Forelimb muscle (tissue), 1 donor: ENCODE measurements at places on chromosomes 5 and 9. TPM values are rescaled to one million over a fixed set of nuclear protein-coding genes. Genes with fewer than 3 reads are reported as not detected.

DNA sequence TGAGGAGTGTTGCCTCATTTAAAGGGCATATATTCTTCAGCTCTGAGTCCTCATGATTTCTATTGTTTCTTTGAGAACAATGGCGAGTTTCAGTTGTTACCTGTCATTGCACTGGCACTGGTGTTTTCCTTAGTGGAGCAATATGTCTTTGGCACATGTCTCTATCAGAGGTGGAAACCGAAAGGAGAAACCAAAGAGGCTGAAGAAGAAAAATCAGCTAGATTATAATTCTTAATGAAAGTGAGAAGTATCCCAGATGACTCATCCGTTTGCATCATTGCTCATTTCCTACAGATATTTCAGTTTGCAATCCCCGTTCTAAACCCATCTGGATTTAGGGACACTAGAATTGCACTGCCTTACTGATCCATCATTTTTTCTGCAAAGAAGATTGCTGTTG lies 324.6 kb downstream of the TMEM232 start:
- no peak for DNase-seq

- no peak for DNase-seq
Measured at GRCh38 chr9:79692857-79693571, 121.2 kb downstream of the TLE4 start.

- no peak for DNase-seq
Measured at GRCh38 chr5:44365345-44365744, 23.9 kb downstream of the FGF10 start.

DNA sequence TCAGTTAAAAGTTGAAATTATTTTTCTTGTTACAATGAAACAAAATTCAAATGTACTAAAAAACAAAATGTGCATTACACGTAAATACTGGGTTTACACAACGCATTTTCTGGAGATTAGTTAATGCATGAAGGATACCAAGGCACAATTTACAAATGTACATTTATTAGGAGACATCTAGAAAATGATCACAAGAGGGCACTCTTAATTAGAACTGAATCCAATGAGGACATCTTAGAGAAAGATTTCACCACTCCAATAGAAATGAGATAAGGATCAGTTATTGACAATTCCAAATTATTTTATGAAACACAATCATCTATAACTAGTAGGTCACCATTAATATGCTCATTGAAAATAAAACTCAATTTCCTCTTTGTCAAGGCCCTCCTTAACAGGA lies 36.6 kb upstream of the CDH12 start:
- no peak for DNase-seq

DNA sequence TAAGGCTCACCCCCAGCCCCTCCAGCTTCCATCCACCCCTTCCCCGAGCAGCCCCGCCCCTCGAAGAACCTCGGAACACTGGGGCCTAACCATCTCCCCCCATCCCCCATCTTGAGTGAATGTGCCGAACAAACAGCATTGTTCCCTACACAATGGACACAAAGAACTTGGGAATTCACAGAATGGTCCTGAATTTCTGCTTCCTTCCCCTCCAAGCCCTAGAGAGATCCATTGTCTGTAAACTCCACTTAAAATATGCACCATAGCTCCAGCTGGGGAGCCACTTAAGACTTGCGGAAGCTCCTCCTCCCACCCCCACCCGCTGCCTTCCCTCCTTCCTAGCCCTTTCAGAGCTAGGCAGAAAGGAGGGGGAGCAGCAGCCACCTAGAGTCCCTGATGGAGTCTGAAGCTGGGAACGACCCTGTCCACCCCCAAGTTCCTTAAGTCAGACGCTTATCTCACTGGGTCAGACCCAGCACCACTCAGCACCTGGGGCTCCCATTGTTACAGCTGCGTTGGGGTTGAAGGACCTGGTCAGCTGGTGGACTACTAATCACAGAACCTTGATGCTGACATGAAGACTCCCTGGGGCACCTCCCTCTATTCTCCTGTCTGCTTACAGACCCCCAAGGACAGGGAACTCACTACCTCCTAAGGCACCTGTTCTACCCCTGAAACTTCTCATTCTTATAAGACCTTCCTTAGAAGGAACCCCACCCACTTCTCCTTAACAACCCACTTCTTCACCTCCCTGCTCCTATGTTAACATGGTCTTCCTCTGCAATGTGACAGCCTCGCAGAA lies 61.4 kb downstream of the PCDH1 start:
- DNase-seq: no peak

DNA sequence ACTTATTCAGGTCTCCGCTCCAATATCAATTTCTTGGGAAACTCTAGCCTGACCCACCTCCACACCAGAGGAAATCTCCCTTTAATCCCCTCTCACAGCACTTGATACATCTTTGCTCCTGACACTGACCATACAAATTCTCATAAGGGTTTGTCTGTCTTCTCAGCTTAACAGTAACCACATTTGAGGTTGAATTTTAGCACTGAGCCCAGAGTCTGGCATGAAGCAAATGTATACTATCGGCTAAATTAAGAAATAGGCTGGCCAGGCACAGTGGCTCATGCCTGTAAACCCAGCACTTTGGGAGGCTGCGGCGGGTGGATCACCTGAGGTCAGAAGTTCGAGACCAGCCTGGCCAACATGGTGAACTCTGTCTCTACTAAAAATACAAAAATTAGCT lies 9.7 kb downstream of the CDK5RAP2 start:
- no peak for DNase-seq

Gene EMB
- polyA plus RNA-seq: 1.9 TPM

DNA sequence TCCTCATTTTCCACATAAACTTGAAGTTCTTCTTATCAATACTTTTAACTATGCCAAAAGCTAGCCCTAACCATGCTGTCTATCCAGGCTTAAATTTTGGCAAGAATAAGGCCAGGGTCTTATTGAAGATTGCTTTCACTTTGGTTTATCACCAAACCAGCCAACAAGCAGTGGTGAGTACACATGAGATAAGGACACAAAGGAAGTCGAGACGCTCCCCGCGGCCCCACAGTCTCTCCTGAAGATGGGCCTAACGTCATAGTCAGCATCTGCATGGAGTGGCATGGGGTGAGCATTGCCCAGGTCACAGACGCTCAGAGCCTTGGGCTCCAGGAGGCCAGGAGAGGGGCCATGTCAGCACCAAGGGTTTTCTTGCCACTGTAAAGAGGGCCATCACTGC lies 80.3 kb downstream of the ATPSCKMT start:
- DNase-seq: no peak

Gene GHR
- 20.0 TPM for polyA plus RNA-seq

DNA sequence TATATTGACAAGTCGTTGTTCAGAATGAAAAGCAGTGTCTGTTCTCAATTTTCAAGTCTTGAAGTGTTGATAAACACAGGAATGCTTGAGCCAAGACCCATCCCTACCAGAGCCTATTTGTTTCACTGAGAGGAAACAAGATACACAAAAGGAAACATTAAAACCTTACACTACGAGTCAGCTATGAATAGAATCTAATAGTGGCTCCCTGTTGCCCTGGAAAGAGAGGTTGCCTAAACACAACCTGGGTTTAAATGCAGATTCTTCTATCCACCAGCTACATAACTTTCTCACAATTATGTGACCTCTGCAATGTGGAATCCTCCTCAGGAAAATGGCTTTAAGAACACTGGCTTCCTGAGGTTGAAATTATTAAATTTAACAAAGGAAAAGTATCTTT lies 29.1 kb upstream of the BNC2 start:
- DNase-seq: no peak

- no peak for DNase-seq
Measured at GRCh38 chr5:149240354-149240998, 31.2 kb upstream of the AFAP1L1 start.

DNA sequence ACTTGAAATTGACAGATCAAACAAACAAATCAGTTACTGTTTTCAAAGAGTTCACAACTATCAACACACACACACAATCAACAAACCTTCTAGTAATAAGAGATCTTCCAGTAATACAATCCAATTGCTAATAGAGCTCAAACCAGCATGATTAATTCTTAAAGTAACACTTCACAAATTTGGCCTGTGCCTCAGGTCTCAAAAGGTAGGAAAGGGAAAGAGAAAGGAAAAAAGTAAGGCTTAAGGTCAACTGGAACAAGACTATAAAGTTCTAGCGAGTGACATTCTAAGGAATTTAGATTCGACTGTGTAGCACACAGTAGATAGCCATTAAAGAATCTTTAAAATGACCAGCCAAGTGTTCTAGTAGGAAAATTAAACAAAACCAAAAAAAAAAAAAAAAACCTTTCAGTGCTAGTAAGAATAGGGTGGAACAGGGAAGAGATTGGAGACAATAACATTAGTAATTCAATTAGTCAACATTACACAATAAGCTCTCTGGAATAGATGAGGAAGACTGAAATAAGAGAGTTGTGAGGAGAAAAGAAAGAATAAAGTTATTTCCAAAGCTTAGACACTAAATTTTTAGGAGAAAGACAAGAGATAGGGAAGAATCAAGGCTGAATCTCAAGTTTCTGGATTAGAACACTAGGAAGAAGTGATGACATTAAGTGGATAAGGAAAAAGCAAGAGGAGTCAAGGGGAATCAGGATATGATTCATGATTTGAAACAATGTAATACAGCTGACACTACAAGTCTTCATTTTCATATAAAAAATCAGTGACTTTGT lies 86.1 kb downstream of the FBXL17 start:
- no peak for DNase-seq

DNA sequence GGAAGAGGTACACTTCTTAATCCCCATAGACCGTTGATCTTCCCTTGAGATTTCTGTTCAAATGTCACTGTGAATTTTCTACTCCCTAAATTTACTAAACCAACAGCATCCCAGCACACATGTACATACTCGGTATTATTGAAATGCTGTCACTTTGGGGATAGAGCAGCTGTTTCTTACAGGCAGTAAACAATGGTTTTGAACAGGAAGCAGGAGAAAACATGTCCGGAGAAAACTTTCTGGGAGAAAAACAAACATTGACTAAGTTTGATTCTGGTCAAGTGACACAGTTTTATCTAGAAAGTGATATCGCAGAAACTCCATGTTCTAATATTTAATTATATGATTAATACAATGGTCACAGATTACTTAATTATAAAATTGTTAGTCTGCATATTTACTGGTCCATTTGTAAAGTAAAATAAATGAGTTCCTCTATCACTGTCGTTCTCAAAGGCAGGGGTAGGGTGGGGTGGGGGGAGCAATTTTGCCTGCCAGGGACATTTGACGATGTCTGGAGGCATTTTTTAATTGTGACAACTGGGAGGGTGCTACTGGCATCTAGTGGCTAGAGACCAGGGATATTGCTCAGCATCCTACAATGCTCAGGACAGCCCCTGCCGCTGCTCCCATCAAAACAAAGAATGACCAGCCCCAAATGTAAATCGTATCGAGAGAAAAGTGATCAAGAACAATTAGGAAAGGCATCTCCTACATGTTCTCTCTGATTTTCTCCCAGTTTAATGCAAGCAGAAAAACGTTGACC lies 12.2 kb downstream of the TAS2R1 start:
- DNase-seq: no peak

Gene RNF180
- 1.6 TPM for polyA plus RNA-seq

DNA sequence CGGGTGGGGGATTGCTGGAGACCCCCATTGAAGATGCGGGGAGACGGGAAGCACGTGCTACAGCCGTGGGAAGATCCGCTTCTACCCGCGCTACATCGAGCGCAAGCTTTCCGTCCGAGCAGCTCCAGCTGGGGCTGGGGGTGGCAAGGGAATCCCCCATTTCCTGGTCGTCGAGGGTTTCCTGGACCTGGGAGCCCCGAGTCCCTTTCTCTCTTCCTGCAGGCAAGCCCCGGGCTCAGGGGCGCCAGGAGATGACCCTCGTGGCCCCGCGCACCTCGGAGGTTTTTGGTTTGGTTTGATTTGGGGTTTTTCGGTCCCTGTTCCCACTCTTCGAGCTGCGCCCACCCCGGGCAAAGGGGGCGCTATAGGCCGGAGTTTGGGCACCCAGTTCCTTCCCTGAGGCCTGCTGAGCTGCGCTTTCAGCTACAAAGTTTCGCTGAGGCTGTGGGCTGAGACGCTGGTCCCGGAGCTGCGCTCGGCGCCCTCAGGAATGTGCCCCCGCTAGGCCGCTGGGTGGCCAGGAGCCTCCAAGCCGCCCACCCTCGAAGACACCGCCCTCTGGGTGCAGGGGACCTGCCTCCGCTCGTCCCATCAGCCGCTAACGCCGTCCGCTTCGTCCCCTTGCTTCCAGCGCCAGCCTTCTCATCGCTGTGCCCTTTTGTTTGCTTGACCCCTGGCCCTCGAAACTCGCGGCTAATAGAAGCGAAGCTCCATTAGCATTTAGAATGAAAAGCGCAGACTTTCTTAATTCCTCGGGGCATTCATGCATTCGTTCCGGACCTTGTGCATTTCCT lies 2.9 kb downstream of the NR4A3 start:
- no peak for DNase-seq

GRCh38 chr9:137649553-137649952 lies 30.7 kb downstream of the EHMT1 start:
- no peak for DNase-seq

Gene LCN2
- 1.1 TPM for polyA plus RNA-seq

DNA sequence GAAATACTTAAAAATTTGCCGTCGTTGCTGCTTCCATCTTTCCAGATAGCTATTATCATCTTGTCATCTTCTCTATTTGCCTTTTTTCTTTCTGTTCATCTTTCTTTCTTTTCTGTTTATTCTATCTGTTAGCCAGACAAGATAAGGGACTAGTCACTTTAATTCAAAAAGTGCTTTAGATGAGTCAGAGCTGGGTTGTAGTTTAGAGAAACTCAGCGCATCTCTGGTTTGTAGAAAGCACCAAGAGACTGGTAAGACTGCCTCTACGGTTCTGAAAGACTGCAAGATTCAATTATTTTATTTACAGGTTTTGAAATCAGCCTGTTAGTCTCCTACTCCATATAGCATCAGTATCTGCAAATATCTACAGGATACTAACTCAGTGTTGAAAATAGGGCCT lies 562.8 kb upstream of the RIOK2 start:
- no peak for DNase-seq

Gene PPIC
- polyA plus RNA-seq: 28.0 TPM

DNA sequence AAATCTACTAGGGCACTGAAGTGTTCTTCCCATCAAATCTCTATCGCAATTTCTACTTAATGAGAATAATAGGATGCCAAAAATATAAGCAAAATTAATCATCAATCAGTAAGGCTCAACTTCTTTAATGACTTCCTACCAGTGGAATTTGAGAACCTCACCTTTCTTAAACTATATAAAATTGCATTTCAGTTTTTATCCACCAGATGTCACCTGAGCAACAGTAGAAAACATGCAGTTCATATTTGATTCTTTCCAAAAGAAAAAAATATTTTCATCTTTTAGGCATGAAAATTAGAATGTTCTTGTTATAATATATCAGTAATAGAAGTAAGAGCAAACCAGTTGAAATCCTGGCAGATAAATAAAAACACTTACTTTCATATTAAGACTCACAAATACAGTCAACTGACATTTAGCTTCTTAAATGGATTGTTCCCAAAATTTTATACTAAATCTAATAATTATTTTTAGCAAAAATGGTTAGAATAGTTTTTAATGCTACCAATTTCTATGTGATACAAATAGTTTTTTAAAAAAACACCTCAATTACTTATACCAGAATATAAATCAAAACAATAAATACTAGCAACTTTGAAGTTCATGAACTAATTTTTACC lies 13.4 kb upstream of the CCDC112 start:
- DNase-seq: peak; percentile 31

- no peak for DNase-seq
Measured at GRCh38 chr5:61595426-61595825, 263.4 kb downstream of the ZSWIM6 start.
